SJCRH30 (cell line): ENCODE measurements at places on chromosomes 7 and 10. TPM values are rescaled to one million over a fixed set of nuclear protein-coding genes. Genes with fewer than 3 reads are reported as not detected.

GRCh38 chr10:78065611-78066010 lies 31.9 kb downstream of the RPS24 start:
- H3K4me3 ChIP-seq = no peak overlapping the region
- DNase-seq = no peak
- H3K27me3 ChIP-seq = no peaks in the 10 kb centered on the region
- H3K4me1 ChIP-seq = no peaks in the 10 kb centered on the region

LRGUK gene
- total RNA-seq = 0.04 and 0.25 TPM in 2 replicates

CH25H gene
- total RNA-seq = 0.22 TPM in 1 of 2 replicates, not detected in the other

- peak; percentile 5 for DNase-seq
- no peak overlapping the region for H3K27ac ChIP-seq
- H3K27me3 ChIP-seq = no peaks in the 10 kb centered on the region
- H3K36me3 ChIP-seq = no peaks in the 10 kb centered on the region
- H3K4me1 ChIP-seq = no peaks in the 10 kb centered on the region
Observed at GRCh38 chr10:88728107-88728763, 22.2 kb downstream of the LIPK start.

- H3K4me3 ChIP-seq = peak overlapping the region; percentile 32
- no peaks in the 10 kb centered on the region for H3K36me3 ChIP-seq
- DNase-seq = peak; percentile 84
- H3K27me3 ChIP-seq = no peaks in the 10 kb centered on the region
Observed at GRCh38 chr10:15344876-15345285, 26.2 kb downstream of the FAM171A1 start.

- H3K27me3 ChIP-seq = no peaks in the 10 kb centered on the region
- peaks cover 11% of the 10 kb centered on the region for H3K36me3 ChIP-seq
- no peak overlapping the region for H3K4me3 ChIP-seq
- no peaks in the 10 kb centered on the region for H3K4me1 ChIP-seq
Observed at GRCh38 chr10:114970515-114970914, 32.5 kb downstream of the TRUB1 start.

DNA sequence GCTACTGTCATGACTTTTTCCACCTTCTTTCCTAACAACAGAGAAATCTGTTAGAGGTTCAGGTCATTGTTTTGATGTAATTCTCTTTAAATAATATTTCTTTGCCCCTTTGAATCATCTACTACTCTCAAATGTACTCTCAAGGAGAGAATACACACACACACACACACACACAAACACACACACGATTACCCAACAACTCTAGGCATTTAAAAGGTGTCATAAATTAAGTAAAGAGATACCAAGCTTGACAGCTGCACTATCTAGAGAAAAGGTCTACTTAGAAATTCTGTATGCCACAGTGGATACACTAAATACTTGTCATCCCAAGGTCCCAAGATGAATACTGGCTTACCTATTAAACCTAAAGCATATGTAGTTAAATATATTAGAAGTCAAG lies 4.8 kb downstream of the PANK1 start:
- no peak for DNase-seq
- H3K4me3 ChIP-seq = no peak overlapping the region
- no peaks in the 10 kb centered on the region for H3K27me3 ChIP-seq

DNA sequence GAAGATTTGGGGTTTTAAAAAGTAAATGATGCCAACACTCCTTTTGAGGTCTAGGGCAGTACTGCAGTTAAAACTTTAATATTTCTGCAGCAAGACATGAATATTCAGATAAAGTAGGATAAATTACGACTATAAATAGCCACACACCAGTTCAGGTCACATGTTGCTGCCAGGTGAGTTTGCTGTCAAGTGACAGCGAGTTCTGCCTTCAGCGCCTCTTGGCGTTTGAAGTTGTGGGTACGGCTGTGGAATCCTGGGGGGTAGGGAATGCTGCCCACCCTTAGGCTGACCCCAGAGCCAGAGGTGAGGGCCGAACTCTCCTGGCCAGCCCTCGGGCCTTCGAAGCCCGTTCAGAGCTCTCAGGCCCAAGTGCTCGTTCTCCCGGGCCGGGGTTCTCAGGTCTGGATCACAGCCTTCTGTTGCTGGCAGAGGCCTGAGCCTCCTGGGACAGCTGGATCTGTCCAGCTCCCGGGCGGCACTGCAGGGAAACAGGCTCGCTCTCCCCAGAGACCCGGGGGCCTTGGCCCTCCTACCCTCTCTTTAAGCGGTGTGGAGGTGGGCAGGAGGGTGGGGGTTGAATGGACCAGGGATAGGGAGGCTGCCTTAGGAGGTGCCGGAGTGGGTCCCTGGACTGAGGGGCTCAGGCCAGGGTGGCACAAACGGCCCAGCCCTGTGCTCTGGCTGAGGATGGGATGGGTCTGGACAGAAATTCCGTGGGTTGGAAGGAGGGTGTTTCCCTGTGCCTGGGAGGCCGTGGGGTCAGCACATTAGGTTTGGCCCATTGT lies 5.4 kb downstream of the BRI3 start:
- H3K4me3 ChIP-seq = no peak overlapping the region
- peaks cover 16% of the 10 kb centered on the region for H3K36me3 ChIP-seq
- no peak overlapping the region for H3K27ac ChIP-seq
- DNase-seq = no peak
- H3K27me3 ChIP-seq = no peaks in the 10 kb centered on the region
- peaks cover 2% of the 10 kb centered on the region; the same call in 1 of the 2 replicates for H3K4me1 ChIP-seq

DNA sequence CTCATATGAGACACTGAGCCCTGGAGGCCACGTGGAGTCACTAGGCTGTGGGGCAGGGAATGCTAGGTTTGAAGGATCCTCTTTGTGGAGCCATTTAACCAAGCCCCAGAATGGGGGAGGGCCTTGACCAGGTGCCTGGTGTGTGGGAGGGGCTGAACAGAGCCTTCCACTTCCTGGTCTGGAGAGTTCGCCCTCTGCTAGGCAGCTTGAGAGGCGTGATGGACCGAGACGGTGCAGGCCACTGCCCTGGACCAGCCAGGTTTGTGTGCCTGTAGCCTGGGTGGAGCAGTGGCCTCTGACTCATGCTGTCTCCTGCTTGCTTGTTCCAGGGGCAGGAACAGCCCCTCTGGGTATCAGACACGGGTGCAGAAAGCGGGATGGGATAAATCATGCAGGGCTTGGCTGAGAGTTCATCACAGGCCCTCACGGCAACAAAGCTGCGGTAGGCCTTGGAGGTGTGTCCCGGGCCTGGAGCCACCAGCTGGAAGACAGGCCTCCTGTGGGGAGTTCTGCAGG lies 27.4 kb downstream of the ADAMTS14 start:
- no peaks in the 10 kb centered on the region; the same call in 1 of the 2 replicates for H3K36me3 ChIP-seq
- no peak for DNase-seq
- H3K27ac ChIP-seq = no peak overlapping the region
- H3K4me1 ChIP-seq = no peaks in the 10 kb centered on the region
- no peak overlapping the region for H3K4me3 ChIP-seq
- H3K27me3 ChIP-seq = no peaks in the 10 kb centered on the region

GRCh38 chr7:48170506-48170905 lies 752 bp upstream of the ABCA13 start:
- H3K4me3 ChIP-seq = no peak overlapping the region
- H3K27ac ChIP-seq = no peak overlapping the region
- no peaks in the 10 kb centered on the region for H3K27me3 ChIP-seq
- no peaks in the 10 kb centered on the region for H3K4me1 ChIP-seq
- H3K36me3 ChIP-seq = no peaks in the 10 kb centered on the region

SLC18A3 gene
- not detected in 2 replicates for total RNA-seq

CACNB2 gene
- total RNA-seq = 0.04 TPM in 1 of 2 replicates, not detected in the other

DNA sequence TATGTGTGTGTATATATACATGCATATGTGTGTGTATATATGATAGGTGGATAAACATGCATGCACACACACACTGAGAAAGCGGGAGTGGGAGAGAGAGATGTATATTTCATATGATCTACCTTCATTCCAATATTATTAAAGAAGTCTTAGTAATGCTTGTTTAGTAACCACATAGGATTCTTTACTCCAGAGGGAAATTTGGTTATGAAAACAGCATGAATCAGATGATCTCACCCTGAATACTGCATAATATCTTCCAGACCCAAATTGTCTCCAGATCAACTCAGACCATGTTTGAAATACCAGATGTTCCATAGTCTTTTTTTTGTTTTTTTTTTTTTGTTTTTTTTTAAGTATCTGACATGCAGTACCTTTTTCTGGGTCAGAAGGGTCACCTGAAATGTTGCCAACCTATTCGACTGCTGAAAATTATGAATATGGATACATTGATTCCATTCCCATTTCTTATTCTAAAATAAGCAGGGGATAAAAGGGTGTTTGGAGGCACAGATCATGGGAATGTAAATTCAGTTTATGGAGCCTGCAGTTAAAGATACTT lies 17.4 kb downstream of the TES start:
- no peaks in the 10 kb centered on the region for H3K27me3 ChIP-seq
- no peak overlapping the region for H3K27ac ChIP-seq
- no peaks in the 10 kb centered on the region for H3K36me3 ChIP-seq
- peaks cover 10% of the 10 kb centered on the region for H3K4me1 ChIP-seq
- H3K4me3 ChIP-seq = no peak overlapping the region

DNA sequence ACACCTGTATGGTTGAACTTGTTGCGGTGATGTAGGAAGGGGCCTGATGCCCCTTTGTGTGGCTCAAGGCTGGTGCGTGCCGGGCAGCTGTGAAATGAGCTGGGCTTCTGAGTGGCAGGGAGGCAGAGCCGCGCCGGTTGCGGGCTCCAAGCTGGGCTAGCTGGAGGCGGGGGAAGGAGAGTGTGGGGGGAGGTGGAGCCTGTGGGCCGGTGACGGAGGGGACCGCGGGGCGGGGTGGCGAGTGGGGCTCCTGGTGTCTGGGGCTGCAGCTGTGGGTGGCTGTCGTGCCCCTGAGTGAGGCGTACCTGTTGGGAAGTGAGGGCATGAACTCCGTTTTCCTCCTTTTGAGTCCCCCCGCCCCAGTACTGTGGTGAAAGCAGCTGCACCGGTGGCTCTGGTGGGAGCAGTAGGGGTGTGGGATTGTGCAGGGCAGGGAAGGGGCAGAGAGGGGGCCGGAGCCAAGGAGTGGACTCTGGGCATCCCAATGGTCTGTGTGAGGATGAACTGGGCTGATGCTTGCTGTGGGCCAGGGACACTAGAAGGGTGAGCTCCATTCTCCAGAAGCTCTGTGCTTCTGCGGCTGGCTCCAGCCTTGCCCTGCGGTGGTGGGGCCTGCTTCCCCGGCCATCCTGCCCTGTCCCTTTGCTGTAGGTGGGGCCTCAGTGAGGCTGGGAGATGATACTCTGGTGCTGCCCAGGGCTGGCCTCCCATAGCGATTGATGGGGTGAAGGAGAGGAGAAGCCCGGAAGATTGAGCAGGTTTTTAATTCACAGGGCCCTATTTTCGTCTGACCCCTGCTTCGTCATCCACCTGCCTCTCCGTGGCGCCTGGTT lies 41.7 kb downstream of the INPP5A start:
- no peaks in the 10 kb centered on the region for H3K27me3 ChIP-seq
- DNase-seq = no peak
- H3K4me3 ChIP-seq = no peak overlapping the region

DRGX gene
- total RNA-seq = 15.0 and 17.8 TPM in 2 replicates

GRCh38 chr7:156014201-156014600 lies 201.9 kb upstream of the SHH start:
- DNase-seq = no peak
- H3K36me3 ChIP-seq = no peaks in the 10 kb centered on the region
- no peak overlapping the region for H3K4me3 ChIP-seq
- H3K27ac ChIP-seq = no peak overlapping the region

DNA sequence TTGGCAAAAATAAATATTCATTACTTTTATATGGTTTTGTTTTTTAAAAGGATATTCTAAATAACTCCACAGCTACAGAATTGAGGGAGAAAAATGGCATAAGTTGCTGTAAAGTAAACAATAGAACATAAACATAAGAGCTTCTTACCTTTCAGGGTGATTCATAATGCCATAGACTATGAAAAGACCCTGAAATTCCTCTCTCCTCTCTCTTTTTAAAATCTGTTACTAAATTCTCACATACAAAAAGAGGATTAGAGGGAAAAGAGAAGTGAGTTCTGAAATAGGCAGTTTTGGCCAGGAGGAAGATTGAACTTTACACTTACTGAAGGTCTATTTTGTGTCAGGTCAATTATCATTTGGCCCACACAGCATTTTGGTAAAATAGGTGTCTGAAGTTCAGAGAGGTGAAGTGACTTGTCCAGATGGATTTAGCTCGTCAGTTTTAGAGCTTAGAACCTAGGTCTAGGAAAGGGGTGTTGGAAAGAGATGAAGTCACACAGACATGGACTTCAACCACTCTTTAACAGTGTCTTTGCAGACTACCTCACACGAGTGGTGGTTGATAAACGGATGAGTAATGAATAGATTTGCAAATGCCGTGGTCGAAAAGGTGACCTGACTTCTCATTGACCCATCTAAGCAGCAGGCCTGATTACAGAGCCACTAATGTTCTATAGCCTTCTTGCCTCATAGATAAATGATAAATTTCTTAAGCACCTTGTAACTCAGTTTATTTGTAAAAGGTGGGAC lies 190.6 kb upstream of the CCDC6 start:
- no peaks in the 10 kb centered on the region for H3K36me3 ChIP-seq
- no peaks in the 10 kb centered on the region for H3K4me1 ChIP-seq
- no peak overlapping the region for H3K4me3 ChIP-seq
- H3K27ac ChIP-seq = no peak overlapping the region
- H3K27me3 ChIP-seq = no peaks in the 10 kb centered on the region
- DNase-seq = no peak

- H3K27me3 ChIP-seq = peaks cover 20% of the 10 kb centered on the region
- H3K36me3 ChIP-seq = no peaks in the 10 kb centered on the region
- H3K4me3 ChIP-seq = no peak overlapping the region
Observed at GRCh38 chr7:157007470-157008066, 2.9 kb downstream of the MNX1 start.

DNA sequence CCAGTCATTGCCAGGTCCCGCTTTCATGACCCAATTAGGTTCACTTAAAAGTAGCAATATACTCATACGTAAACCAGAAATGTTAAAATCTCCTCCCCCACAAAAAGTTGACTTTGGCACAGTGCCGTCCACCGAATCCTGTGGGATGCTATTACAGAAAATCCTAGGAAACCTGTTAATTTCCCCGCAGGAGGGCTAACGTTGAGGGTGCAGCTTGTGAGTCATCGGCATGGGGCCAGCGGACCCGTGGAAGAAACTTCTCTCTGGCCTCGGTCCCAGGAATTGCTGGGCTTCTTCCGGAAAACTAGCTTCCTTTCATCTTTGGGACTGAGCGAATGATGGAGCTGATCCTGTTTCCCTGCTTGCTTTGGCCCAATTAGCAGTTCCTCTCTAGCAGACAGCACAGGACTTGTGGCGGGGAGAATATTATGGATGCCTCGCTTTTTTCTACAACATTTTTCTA lies 13.5 kb downstream of the CRYGN start:
- H3K4me1 ChIP-seq = peaks cover 37% of the 10 kb centered on the region
- H3K27me3 ChIP-seq = peaks cover 8% of the 10 kb centered on the region; the same call in 1 of the 2 replicates
- peak; percentile 85 for DNase-seq
- H3K27ac ChIP-seq = no peak overlapping the region
